NCI-H345 (cell line): ENCODE measurements at places on chromosomes 2 and 18.

DNA sequence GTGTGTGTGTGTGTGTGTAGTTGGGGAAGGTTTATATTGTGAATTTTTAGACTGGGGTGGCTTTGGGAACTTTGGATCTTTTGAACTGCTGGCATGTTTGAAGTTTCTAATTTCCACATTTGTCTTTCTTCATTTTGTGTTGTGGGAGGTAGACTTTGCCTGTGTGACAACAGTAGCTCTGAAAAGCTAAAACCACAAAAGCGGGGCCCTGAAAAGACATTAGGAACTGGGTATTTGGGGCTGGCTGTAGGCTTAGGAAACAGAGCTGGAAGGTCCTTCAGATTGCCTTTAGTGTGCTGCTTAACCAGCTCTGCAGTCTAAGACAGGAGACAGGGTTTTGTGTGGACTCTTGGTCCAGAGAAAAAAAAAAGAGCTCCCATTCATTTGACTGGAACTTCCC, 27.2 kb upstream of the DOCK10 start:
- DNase-seq = no peak

DNA sequence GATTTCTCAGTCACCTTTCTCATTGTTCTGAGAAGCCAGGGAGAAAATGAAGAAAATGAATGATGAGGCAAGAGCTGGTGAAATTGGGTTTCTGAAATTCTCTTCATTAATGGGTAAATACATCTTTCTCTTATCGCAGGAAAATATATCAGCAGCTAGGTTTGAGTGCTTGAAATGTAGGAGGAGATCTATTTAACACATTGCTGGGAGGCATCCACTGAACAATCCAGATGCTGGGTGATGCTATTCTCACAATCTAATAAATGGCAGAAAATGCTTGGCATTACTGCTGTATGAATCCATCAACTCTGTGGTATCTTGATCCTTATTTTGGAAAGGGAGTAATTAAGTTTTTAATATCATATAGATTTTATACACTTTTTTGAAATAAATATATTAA, 199.6 kb upstream of the LRP1B start:
- no peak for DNase-seq

GRCh38 chr2:215003001-215003400, 135.4 kb downstream of the ABCA12 start:
- DNase-seq = no peak

DNA sequence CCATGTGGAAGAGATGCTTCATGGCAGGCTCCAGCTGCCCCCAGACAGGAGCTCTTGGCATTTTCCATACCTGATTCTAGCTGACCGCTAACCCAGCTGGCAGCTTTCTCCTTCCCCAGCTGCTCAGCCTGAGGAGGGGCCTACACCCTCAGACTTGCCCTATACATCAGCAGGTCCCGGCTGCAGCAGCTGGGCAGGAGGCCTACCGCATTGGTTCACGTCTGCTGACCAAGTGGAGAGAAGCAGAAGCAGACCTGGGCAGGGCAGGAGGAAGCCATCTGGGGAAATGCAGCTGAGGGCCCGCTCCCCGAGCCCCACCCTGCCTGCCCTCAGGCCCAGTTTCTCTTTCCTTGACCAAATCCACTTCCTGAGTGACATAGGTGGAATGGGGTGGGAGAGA, 50.7 kb downstream of the LBH start:
- no peak for DNase-seq

GRCh38 chr18:6610466-6610865, 119.0 kb upstream of the ARHGAP28 start:
- DNase-seq = no peak

DNA sequence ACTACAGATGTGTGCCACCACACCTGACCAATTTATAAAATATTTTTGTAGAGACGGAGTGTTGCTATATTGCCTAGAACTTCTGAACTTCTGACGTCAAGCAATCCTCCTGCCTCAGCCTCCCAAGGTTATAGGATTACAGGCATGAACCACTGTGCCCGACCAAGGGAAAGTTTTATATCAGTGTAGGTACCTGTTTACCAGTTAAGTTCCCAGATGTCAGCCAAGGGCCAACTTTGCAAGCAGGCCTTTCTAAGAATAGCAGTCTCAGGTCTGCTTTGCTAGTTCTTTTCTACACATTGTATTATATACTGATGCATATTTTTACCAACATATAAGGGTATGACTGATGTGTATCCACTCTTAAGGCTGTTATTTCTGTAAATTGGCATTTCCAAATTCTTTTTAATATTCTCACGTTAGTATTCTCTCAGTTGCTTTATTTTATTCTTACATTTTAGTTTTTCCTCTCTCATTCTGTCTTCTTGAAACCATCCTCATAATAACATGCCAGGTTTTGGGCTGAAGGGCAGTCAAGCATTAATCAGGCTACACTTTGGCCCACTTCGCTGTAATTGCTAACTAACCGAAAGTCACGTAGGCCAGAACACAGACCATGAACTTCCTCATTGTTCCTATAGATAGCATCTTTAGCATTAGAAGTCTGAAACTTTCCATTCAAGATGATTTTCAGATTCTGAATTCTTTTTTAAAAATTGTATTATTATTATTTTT, 25.0 kb upstream of the CXXC1 start:
- DNase-seq = no peak

DNA sequence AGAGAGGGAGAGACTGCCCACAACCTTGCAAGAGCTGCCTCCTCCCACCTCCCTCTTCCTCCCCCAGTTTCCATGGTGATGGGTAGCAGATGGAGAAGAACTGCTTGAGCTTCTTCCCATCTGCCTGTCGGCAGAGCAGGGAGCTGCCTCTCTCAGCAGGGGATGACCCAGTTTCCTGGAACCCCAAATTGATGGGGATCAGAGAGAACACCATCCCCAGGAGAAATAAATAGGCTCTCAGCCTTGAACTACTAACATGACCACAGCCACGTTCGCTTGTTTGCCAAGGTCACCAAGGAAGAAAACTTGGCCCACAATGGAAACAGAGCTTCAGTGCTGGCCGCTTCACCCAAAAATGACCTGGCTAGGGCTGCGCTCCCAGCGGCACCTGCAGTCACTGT, 82.2 kb downstream of the ADD2 start:
- DNase-seq = no peak

DNA sequence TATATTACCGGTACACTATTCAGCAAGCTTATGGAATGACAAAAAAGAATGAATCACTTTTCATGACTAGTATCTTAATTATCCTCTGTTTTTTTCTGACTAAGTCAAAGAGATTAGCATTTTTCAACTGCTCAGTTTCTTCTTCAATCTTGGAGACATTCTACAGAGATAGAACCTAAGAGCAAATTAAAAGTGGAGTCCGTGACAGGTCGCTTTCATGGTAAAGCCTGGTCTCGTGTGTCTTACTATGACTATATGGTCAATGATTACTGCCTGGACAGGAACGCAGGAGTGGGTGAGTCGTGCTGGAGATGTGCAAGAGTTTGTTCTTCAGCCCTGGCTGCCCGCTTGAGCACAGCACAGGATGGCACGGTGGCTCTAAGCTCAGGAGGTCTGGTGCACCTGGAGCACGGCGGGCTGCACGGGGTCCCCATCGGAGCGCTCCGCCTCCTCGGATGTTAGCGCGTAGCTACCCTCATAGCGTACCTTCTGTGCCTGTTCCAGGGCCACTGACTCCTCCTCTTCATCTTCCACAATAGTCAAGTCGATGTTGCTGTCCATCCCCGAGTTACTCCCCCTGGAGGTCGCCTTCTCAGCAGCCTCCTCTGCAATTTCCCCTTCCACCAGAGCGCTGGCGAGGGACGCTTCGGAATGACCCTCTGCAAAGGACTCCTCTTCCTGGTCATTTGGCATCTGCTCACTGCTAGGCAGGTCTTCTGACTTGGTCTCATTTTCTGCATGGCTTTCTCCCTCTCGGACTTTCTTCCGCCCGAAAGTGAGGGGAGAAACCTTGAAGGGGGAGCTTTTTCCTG, 11.1 kb downstream of the CAVIN2 start:
- no peak for DNase-seq

- no peak for DNase-seq
Observed at GRCh38 chr2:28868611-28869010, 1.5 kb downstream of the TRMT61B start.

DNA sequence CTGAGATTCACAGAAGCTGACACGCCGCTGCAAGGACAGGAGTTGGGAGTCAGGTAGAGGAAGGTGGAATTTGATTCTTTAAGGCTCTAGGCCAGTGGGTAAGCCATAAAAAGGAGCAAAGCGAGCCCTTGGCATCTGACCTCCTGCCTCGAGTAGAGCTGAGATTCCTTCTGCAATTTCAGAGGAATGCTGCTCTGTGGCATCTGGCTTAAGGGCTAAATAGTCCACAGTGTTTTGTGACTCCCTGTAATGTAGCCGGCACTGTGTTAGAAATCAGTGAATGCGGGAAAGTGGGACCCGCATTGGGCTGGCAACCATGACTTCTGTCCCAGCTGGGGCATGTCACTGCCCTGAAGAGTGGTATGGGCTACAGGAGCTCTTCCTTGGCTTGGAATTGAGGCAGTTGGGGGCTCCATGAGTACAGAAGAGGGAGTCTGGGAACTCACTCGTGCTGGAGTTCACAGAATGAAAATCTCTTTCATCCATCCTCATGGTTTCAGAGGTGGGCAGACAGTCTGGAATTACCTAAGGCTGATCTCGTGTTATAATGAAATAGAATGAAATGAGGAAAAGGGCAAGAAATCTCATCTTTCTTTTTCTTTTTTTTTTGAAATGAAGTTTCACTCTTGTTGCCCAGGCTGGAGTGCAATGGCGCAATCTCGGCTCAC, 12.7 kb upstream of the MYCN start:
- no peak for DNase-seq

- peak; percentile 7 for DNase-seq
Observed at GRCh38 chr2:182941121-182941722, 74.8 kb upstream of the FRZB start.

DNA sequence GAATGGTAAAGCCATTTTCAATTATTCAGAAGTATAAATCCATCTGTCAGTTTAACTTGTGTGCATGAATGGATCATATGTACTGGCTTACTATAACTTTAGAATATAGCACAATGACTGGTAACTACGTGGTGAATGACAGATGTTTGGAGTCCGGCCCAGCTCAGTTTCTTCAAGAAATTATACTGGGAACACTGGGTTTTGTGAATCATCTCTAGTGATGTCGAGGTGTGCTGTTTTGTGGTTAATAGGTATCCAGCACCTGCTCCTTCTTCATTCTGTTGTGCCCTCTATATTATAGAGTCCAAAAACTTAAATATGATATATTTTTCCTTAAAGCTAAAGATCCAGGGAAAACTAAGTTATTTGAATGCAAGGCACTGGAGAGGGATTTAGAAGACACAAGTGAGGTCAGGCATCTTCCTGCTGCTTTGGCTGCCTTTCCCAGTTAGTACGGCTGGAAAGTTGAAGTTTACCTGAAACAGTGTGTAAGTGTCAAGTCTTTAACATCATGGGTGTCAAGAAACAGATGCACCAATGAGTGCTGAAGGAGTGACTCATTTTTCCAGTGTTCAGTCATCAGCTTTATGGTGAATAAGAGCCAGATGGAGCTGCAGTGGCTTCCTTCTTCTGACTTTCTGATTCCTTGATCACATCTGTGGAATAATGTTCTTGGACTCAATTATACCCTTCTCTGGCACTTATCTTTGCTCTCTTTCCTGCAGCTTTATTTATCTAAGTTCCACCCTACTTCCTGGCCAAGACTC, 1079.5 kb upstream of the CELF4 start:
- DNase-seq = no peak

GRCh38 chr2:108988796-108989713, at the start of gene EDAR:
EDAR (minus strand) TSS chr2:108989220; CDS start chr2:108931014, 58,206 bp downstream.
- DNase-seq = peak; percentile 59

DNA sequence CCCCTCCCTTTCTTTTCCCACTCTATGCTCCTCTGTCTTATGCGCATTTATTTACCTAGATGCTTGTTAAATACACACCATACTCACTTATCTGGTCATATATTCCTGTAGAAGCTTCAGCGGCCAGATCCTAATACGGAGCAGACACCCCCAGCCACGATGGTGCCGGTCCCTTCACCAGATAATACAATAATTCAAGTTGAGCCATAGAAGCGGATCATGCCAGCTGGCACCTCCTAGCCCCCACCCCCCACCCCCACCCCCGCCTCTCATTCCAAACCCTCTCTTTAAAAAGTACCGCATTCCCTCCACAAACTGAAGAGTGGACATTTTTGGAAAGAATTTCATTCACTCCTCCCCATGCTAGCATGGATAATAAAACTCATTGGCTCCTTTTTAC, 95.2 kb downstream of the BIN1 start:
- DNase-seq = no peak

DNA sequence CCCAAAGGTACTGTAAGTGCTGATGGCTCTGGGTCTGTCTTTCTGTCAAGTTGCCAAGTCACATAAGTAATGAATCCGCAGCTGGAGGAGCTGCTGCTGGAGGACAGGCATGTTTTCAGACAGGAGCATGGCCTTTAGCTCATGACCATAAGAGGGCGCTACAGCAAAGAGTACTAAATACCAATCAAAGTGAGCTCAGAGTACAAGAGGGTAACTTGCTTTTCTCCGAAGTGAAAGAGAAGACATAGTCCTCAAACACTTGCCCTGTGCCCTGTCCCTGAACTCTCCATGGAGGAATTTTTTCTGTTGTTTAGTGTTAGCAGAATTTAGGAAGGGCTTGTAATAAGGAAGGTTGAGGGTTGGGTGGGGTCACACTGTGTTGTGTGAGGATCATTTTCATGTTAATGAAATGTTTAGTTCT, 58.0 kb upstream of the EML6 start:
- peak; percentile 43 for DNase-seq

GRCh38 chr2:2192091-2192955, 138.8 kb downstream of the MYT1L start:
- DNase-seq = peak; percentile 77
